Muscle of leg (tissue), 16 donors: ENCODE measurements at places on chromosomes 2 and 18. TPM values are rescaled to one million over a fixed set of nuclear protein-coding genes. Genes with fewer than 3 reads are reported as not detected.

The ITGB6 gene
- 37.7 TPM for total RNA-seq

The ABCG8 gene
- not detected for total RNA-seq

The RAD51AP2 gene
- total RNA-seq: under 0.01 TPM

The VSNL1 gene
- total RNA-seq: 2.3 TPM

The DCC gene
- total RNA-seq: 0.13 TPM

The AGFG1 gene
- total RNA-seq: 32.7 TPM

The SESTD1 gene
- total RNA-seq: 21.8 TPM

The ANO7 gene
- 0.35 TPM for total RNA-seq

The COPS9 gene
- total RNA-seq: 210 TPM

The TMEM214 gene
- 31.3 TPM for total RNA-seq

The GAD1 gene
- 0.35 TPM for total RNA-seq

The SLC40A1 gene
- 37.4 TPM for total RNA-seq

The CYP27C1 gene
- total RNA-seq: 2.3 TPM

The LHCGR gene
- total RNA-seq: 0.44 TPM

The HOXD9 gene
- total RNA-seq: 0.75 TPM

The CDK15 gene
- total RNA-seq: 1.1 TPM

The TMEM150A gene
- total RNA-seq: 7.9 TPM

The NPPC gene
- 1.5 TPM for total RNA-seq

The LIMS2 gene
- total RNA-seq: 7.7 TPM

The BMP10 gene
- total RNA-seq: not detected

The TACR1 gene
- total RNA-seq: 0.18 TPM

The CIB4 gene
- total RNA-seq: not detected

The OSR1 gene
- total RNA-seq: 11.6 TPM

The MPP4 gene
- 0.18 TPM for total RNA-seq
